ENCODE measurements at places on chromosomes 5 and 9. TPM values are rescaled to one million over a fixed set of nuclear protein-coding genes. Genes with fewer than 3 reads are reported as not detected.

GRCh38 chr9:131500377-131500776, 2.3 kb upstream of the POMT1 start:
- peak; percentile 20 for DNase-seq

- no peak for DNase-seq
Measured at GRCh38 chr5:96636594-96636993, 25.6 kb upstream of the CAST start.

- no peak for DNase-seq
Measured at GRCh38 chr9:111873901-111874300, 22.7 kb upstream of the UGCG start.

- DNase-seq: no peak
Measured at GRCh38 chr5:9339206-9339818, 206.6 kb downstream of the SEMA5A start.

DNA sequence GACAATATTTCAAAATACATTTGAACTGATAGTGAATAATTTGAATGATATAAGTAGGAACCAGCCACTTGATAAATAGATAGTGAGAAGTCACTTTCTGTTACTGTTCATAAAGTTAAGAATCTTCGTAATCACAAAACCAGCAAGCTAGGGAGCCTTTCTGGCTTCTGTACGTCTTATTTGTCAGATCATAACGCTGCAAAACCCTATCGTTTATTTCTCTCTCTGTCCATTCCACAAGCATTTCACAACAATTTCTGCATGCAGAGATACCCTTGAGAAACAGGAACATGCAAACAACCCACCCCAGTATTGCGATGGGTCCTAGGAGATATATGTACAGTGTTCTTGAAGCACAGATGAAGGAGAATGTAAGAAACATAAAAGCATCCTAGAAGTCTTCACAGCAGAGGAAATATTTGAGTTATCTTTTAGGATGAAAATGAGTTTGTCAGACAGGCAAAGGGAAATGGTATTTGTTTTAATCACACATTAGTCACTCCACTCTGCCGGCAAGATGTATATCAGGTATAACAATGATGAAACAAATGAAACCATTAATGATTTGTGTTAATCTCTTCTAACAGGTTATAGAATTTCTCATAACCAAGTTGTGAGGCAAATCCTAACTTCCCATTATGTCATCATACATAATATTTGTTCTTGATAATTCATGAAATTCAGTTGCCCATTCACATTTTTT, 668.7 kb upstream of the FTMT start:
- peak; percentile 17 for DNase-seq

GRCh38 chr9:136451221-136451877, 11.7 kb upstream of the INPP5E start:
- no peak for DNase-seq

DNA sequence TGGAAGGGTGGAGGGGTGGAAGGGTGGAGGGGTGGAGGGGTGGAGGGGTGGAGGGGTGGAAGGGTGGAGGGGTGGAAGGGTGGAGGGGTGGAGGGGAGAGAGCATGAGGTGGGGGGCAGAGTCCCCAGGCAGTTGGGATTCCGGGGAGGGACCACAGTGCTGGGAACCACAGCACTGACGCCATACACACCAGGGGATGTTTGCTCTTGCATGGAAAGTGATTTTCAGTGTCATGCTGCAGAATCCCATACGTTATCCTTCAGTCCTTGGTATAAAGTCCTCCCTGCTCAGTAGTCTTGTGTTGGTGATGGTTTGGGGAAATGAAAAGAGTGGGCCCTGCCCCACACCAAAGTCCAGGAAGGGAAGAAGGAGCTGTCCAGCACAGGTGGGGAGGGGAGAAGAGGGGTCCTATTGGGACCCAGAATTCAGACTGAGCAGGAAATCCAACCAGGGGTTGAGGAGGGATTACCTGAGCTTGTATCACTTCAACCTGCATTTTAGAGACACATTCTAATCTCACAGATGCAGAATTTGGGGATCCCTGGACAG, 5.5 kb upstream of the FIBCD1 start:
- no peak for DNase-seq

DNA sequence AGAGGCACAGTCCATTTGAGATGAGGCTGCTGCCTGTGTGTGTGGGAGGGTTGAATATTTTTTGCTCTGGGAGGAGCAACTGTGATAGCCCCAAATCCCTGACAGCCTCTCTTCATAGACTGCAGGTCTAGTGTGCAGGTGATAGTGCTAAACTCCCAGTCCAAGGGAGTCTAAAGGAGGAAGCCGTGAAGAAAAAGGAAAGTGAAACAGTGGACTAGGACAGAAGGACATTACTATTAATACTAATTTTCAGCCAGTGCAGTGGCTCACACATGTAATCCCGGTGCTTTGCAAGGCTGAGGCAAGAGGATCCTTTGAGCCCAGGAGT, 295.0 kb downstream of the PDE4D start:
- no peak for DNase-seq

GRCh38 chr5:132489051-132489770, 1.4 kb downstream of the IRF1 start:
- no peak for DNase-seq

GRCh38 chr5:94698197-94698596, 79.7 kb downstream of the SLF1 start:
- DNase-seq: no peak

BTNL3 gene
- total RNA-seq: not detected

DNA sequence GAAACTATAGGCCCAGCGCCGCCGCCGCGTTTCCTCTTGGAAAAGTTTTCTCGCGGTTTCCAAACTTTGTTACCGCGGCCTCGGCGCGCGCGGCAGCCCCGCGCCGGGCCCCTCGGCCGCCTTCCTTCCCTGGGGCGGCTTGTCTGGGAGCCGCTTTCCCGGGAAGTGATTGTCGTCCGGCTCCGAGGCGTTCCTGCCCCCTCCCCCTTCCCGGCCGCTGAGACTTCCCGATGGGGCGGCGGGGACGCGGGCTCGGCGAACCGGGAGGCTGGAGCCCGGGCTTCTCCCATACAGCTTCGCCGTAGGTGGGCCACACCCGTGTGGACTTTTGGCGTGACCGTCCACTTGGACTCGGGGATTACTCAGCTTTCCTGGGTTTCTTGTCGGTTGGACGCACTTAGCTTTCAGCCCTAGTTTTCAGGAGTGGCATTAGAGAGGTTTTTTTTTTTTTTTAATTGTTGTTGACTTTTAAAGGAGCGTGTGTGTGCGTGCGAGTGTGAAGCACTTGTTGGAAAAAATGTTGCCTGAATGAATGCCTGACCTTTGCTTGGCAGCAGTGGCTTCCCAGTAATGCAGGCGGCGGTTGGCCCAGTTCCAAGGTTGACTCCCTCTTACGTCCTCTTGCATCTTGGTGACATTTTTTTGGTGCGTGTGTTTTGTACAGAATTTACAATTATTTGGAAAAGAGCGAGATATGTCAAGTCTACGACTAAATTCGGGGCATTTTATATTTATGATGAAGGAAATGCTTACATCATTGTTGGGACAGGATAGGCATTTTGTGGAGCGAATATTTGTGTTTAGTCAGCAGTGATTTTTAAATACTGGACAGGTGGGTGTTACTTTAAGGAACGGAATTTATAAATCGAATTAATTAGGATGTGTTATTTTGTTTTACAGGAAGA, 821 bp downstream of the CTNNA1 start:
- peak; percentile 65 for DNase-seq

DNA sequence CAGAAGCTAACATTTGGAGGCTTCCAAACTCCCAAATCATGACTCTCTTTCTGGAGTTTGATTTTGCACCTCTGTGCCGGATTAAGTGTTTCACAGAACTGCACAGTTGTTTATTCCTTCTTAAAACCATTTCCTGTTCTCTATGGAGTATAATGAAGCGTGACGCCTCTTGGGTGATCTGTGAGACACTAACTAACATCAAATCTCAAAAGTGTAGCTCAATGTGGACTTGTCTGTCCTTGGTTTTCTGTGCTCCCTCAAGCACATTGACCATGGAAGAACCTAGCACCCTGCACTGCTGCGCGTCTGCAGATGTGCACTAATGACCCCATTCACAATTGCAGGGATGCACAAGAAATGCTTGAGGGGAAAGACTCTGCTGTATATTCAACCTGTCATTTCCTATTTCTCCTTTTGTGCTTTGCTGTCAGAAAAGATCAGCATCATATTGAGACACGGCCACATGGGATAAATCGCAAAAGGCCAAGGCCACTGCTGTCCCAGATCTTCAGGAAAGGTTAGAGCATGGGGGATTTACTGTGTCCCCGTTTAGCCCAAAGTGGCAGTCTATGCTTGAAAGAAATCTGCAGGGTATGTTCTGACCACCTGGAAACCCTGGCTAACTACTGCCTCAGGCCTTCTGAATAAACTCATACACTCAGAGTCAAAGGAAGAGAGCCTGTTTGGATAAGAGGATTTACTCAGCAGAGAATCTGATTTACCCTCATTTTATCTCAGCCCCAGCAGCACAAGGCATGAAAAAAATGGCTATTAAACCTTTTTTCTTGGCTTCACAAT, 109.6 kb downstream of the BAAT start:
- no peak for DNase-seq

LCN9 gene
- not detected for total RNA-seq

- DNase-seq: no peak
Measured at GRCh38 chr9:83384214-83384613, 154.0 kb downstream of the FRMD3 start.

- no peak for DNase-seq
Measured at GRCh38 chr9:37997636-37998374, 71.2 kb downstream of the SHB start.

STK32A gene
- total RNA-seq: not detected

AK1 gene
- total RNA-seq: 62.6 TPM

DNA sequence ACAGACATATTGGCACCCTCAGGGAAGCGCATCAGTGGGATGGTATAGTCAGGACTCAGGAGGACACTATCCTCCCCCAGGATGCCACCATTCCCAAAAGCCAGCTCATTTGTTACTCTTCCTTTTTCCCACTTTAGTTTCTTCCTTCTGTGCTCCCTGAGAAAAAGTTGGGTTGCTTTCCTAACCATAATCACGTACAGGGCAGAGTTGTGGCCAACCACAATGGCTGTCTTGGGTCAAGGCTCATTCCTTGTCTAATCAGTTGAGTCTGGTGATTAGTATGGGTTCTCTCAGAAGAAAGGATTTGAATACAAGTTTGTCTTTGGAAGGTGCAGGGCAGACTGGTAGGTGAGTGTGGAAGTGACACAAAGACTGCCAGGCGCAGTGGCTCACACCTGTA, 26.6 kb upstream of the ATP6V1G1 start:
- no peak for DNase-seq

CCNJL gene
- 3.1 TPM for total RNA-seq

DNA sequence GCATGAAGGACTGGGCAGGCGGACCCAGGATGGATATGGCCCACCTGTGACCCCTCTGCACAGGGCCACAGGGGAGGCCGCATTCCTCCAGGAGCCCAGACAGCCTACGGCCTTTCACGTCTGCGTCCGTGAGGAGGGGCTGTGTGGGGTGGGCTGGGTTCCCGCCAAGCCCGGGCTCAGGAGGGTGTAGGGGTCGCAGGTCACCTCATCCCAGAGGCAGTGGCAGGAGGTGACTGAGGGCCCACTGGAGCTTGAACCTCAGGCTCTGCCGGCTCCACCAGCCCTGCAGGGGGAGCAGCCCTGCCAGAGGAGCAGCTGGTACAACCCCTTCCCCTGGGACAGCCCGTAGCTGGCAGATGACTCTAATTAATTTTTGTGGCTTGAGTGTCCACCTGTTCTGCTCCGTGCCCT, 40.7 kb upstream of the CACNA1B start:
- DNase-seq: no peak

DNA sequence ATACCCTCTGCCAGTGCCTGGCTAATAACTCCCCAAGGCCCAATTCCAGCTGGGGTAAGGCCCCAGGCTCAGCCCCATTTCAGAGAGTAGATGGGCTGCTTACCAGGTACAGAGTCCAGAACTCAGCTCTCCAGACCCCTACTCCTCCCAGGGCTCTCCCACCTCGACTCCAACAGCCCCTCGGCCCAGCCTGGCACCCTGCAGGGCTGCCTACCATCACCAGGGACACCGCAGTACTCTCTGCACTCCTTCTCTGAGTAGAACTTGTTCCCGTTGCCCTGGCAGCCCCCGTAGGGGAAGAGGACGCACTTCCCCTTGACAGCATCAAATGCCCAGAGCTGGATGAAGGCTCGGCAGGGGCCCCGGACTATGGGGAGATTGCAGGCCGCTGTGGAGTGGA, 17.4 kb downstream of the AMBP start:
- DNase-seq: no peak

LCN12 gene
- 0.31 TPM for total RNA-seq

SSNA1 gene
- 98.8 TPM for total RNA-seq

ITGA2 gene
- 78.7 TPM for total RNA-seq

CDKN2AIPNL gene
- total RNA-seq: 37.8 TPM

LEAP2 gene
- total RNA-seq: 0.71 TPM

FCN2 gene
- not detected for total RNA-seq

GRCh38 chr5:68173007-68173406, 42.5 kb upstream of the PIK3R1 start:
- no peak for DNase-seq

MCCC2 gene
- total RNA-seq: 42.6 TPM

DNA sequence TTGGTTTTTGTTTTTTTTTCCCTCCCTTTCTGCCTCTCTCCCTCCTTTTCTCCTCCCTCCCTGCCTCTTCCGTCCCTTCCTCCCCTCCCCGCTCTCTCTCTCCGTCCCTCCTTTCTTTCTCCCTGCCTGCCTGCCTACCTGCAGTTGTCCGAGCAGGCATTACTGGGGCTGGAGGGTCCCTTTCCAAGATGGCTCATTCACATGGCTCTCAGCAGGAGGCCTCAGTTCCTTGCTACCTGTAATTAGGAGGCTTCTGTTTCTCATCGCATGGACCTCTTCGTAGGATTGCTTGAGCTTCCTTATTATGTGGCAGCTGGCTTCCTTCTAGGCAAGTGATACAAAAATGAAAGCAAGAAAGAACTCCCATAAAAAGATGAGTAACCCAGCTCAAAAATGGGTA, 8.0 kb downstream of the RGS3 start:
- DNase-seq: no peak

DNA sequence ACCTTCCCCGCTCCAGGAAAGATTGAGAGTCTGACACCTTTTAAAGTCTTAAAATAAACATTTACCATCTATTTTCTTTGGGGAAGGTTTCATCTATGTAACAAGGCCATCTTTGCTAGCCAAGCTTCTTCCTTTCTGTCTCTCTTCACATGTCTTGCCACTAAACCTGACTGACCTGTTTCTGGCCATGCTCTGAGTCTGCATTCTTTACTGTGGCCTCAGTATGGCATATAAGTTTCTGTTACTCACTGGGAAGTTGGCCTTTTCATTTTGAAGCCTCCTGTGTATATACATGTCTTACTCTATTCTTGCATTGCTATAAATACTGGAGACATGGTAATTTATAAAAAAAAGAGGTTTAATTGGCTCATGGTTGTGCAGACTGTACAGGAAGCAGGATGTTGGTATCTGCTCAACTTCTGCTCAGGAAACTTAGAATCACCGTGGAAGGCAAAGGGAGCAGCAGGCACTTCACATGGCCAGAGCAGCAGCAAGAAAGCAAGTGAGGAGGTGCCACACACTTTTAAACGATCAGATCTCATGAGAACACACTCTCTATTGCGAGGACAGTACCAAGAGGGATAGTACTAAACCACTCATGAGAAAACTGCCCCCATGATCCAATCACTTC, 48.1 kb downstream of the KCNV2 start:
- peak; percentile 51 for DNase-seq

Measured in foreskin keratinocyte (primary cell).